ENCODE measurements at places on chromosomes 1 and 21.

- no peak for DNase-seq
Observed at GRCh38 chr1:73516451-73516850, 681.5 kb downstream of the LRRIQ3 start.

- DNase-seq, result peak; percentile 52
Observed at GRCh38 chr1:78005755-78006154, 1.0 kb downstream of the DNAJB4 start.

DNA sequence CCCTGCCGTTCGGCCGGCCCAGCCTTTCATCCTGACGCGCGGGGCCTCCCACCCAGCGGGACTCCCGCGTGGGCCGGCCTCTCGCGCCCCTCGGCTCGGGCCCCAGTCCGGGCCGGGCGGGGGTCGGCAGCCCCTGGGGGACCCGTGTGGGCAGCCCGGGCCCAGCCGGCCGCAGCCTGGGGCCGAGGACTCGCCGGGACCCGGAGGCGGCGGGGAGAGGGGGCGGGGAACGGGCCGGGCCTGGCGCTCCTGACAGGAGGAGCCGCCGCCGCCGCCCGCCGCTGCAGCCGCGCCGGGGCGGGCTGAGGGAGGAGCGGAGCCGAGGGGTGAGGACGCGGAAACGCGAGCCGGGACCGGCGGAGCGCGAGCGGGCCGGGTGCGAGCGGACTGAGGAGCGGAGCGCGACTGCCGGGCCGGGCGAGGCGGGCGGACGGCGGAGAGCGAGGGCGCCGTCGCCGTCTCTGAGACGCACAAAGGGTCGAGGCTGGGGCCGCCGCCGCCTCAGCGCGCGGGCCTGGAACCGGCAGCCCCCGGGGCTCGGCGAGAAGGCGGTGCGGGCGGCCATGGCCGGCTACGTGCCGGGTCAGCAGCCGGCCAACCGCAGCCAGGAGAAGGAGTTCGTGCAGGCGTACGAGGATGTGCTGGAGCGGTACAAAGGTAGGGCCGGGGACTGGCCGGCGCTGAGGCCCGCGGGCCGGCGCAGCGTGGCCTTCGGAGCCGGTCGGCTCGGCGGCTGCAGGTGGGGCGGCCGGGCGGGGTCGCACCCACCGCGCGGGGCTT is 79.1 kb downstream of the NDUFS5 start:
- DNase-seq, result peak; percentile 90

DNA sequence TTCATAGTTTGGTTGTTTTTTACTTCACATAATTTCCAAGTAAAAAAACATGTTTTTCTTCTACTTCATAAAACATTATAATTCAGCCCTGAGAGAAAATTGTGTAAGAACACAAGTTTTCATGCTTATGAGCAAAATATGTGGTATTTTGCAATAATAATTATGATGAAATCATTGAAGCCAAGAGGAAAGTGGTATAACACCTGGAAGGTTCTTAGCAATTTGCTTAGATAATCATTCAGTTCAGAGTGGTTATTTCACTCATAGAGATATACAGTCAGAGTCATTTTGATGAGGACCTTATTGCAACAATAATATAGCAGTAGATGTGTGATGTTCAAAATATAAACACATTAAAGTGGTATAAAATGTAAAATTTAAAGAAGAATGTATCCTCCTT is 94.5 kb downstream of the PLPPR4 start:
- DNase-seq, result no peak

- no peak for DNase-seq
Observed at GRCh38 chr1:37483785-37484184, 9.4 kb downstream of the ZC3H12A start.

DNA sequence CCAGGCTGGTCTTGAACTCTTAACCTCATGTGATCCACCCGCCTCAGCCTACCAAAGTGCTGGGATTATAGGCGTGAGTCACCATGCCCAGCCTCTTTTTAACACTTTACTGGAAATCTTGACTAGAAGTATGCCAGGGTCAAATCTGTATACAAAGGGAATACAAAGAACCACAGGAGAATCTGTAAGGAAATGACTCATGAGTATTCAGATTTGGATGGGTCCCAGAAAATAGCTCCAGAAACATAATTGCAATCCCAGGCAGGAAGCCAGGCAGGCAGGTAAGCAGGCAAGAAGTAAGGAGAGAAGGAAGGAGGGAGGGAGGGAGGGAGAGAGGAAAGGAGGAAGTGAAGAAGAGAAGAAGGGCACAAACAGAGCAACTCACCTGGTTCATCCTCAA is 22.8 kb upstream of the TIAM1 start:
- no peak for DNase-seq

DNA sequence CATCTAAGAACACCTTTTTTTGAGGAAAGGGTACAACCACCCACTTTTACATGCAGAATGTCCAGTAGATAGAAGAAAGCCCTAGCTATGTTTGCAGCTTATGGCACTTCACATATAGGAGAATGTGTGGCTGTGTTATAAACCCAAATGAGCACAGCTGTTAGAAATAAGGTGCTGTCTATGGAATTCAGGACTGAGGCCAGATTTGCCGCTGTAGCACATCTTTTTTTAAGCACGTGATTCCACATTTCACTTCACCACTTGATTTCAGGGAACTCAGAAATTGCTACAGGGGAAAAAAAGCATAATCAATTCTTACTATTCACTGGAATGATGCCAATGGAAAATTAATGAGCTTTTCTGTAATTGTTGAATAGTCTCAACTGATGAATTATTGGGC is 147.2 kb upstream of the ADAMTS5 start:
- DNase-seq, result no peak

DNA sequence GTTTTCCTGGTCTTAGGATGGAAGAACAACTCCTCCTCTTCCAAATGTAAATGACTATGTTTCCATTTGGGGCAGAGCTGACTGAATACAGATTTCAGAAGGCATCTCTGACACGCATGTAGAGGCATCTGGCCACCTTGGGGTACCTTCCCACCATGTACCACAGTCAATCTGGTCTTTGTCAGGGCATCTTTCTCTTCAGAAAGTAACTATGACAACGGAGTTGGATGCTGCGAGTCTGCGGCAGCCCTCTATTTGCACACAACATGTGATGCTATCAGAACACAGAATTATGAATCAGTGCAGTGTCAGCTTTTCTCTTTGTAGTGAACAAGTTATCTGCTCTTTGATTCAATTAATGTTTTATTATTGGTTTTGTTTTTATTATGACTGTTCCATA is 94.7 kb downstream of the TSEN15 start:
- no peak for DNase-seq

Data from AG20443 (cell line).